ENCODE measurements at places on chromosomes 7 and 10.

DNA sequence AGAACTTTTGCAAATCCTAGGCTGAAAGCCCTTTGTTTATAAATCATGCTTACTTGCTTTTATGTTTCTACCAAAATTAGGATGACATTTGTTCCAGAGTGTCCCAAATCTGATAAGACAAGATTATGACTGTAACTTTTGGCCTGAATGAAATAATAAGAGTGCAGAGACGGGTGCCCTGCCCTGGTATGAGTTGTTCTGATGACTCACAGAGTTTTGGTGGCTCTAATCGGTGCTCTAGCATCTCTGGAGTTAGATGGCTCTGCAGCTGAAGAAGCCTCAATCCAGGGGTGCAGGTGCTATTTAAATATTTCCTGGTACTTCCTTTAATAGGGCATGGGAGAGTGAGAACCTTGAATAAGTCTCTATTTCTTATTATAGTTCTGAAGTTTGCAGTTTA, 102.2 kb upstream of the ELMO1 start:
- no peak for DNase-seq

- no peak for DNase-seq
These were observed 86.5 kb downstream of the NEURL1 start for GRCh38 chr10:103580011-103580410.

- DNase-seq = no peak
These were observed 54.1 kb downstream of the HSPA12A start for GRCh38 chr10:116688241-116688711.

GRCh38 chr10:76555067-76555670, 1082.4 kb downstream of the KCNMA1 start:
- DNase-seq = no peak

GRCh38 chr10:22986771-22987542, 59.1 kb downstream of the ARMC3 start:
- no peak for DNase-seq

DNA sequence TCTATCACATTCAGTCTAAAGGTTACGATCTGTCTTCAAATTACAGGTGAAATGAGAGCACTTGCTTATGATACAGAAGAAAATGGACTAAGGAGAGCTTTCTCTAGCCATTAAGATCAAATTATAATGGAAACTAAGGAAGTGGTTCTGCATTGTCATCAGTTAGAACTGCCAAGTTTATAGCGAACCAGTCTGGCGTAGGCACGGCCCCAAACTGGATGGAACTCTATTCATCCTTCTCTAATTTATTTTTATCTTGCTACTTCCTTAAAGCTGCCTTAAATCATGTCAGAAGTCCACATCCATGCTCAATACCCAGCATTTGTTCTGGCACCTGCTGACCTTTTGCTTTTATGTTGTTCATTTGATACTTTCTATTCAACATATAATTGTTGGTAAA, 63.7 kb upstream of the APBB1IP start:
- DNase-seq = no peak

DNA sequence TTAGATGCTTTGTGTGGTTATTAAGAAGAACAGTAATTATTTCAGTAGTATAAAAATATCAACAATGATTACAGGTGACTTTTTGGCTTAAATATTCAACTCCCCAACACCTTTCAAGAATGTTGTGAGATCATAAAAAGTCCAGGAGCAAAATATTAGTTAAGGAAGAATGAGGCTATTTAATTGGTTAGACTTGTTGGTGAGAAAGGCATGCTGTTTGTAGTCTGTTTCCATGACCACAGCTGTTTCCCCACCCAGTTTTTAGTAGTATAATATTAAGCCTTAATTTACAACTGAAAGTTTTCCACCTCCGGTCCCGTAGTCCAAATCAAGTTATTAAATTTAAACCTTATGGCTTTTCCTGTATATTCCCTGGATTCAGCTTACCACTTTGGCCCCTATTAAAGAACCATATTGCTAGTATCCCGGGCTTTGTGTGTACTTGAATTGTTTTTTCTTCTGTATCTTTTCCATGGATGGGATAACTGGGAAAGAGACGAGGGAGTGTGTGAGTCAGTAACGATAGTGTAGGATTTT, 133.3 kb downstream of the CELF2 start:
- DNase-seq = no peak

DNA sequence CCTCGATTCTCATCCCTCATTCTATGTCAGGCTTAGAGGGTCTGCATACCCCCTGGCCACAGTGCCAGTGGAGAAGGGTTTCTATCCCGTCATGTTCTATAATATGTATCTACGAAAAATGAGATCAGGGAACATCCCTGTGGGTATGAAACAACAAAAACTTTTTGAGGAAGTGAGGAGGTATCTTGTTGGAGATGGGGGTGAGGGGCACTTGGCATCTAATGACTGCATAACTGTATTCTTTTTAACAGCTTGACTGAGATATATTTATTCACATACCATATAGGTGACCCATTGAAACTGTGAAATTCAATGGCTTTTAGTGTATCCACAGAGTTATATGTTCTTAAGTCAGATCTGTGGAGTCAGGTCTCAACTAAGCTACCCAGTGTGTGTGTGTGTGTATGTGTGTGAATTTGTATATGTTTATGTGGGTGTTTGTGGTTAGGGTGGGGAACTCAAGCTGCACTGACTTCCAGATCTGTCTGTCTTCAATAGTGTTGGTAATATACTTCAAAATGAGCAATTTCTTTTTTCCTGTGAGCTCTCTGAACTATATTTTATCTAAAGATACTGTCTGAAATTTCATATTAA, 528.9 kb downstream of the CNTNAP2 start:
- no peak for DNase-seq

DNA sequence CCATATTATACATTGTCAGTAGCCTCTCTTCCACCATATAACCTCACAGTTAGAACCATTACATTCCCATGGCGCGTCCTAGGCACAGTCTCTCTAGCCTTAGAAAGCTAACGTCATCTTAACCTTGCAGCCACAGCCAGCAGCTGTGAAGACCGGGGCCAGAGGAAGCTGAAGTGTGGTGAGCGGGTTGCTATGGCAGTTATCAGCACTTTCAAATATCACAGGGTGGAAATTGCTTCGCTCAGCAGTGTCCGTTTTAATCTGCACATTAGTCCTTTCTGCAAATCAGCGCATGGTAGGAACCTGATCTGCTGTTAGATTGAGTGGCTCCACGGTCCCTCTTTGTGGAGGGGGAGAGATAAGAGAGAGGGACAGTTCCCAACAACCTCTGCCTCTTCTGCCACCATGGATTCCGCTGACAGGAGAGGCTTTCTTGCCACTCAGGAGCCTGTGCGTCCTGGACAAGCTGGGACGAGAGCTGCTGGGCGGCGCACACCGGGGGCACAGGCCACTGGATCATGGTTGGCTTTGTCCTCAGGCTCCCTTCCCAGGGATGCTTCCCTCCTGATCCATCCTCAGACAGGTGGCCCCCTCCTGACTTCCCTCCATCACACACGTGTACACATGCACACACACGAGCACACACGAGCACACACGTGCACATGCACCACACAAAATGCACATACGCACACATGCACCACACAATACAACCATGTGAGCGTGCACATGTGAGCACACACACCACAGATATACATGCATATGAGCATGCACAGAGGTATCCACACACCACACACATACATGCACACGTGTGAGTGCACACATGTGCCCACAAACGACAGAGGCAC, 93.8 kb downstream of the WDR37 start:
- DNase-seq = no peak

DNA sequence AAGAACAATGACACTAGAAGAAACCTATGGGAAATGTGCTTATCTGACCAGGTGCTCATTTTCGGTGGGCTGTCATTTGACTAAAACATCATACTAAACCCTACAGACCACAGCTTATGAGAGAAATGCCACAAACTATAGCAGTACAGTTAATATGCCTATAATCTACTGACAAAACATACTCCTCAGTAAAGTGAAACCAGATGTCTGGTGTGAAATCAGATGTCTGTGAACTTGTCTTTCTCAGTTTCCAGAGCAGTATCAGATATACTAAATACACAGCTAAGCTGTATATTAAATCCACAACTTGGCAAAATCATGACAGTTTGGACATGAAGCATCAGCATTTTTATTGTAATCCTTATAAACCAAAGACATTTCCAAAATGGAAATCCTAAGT, 3.3 kb downstream of the IMMP2L start:
- no peak for DNase-seq

- no peak for DNase-seq
These were observed 47.7 kb upstream of the PDGFA start for GRCh38 chr7:567305-567883.

DNA sequence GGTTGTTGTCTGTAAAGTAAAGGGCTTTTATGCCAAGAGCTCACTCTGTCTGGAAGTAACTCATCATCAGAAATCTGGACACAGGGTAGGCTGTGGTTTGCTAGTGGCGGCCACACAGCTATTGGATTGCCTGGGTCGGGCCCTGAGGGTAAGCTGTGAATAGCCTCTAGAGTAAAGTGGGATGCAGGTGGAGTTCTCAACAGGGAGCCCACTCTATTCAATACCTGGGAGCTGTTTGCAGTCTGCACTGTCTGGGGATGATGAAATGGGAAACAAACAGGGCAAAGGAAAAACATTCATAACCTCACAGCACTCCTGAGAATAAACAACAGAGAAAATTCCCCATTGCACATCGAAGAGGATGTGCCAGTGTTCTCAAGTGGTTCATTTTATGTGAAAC, 582.6 kb downstream of the CALN1 start:
- DNase-seq = no peak
